ENCODE measurements at places on chromosomes 2 and 18.

- no peak for DNase-seq
Observed at GRCh38 chr2:200810998-200811332, 745 bp upstream of the BZW1 start.

DNA sequence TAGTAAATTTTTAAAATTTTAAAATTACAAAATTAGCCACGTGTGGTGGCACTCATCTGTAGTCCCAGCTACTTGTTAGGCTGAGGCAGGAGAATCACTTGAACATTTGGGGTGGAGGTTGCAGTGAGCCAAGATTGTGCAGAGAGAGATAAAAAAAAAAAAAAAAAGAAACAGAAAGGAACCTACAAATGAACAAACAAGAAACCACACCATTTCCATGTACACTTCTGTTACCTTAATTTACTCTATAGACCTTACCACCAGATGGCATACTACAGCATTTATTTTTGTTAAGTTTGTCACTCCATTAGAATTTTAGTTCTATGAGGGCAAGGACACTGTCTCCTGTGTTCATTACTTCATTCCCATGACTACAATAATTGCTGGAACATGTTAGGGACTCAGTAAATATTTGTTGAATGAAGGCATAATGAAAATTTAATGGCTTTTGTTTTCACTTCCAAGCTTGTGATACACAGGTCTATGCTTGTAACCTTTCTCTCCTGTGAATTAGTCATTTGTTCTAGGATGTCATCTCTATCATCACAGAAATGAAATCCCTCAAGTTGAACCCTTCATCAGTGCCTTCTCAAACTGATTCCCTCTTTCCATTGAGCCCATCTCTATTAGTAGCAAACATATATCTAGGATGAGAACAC, 76.0 kb downstream of the ARHGAP15 start:
- peak; percentile 30 for DNase-seq

DNA sequence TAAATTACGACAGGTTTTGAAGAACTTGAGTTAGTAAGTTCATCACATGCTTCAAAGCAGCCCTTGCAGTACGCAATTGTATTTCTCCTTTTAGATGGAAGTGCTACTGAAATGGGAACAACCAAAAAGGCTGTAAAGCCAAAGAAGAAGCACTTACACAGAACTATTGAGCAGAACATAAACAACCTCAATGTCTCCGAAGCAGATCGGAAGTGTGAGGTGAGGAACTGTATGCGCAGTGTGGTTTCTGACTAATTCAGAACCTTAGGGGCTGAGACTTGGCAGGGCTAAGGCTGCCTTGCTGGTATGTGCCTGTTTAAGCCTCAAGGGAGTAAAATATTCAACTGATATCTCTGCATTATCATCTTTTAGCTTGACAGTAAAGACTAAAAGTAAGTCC, 8.4 kb downstream of the NCAPH start:
- DNase-seq: no peak

- DNase-seq: no peak
Observed at GRCh38 chr2:223805008-223805407, 32.4 kb downstream of the AP1S3 start.

DNA sequence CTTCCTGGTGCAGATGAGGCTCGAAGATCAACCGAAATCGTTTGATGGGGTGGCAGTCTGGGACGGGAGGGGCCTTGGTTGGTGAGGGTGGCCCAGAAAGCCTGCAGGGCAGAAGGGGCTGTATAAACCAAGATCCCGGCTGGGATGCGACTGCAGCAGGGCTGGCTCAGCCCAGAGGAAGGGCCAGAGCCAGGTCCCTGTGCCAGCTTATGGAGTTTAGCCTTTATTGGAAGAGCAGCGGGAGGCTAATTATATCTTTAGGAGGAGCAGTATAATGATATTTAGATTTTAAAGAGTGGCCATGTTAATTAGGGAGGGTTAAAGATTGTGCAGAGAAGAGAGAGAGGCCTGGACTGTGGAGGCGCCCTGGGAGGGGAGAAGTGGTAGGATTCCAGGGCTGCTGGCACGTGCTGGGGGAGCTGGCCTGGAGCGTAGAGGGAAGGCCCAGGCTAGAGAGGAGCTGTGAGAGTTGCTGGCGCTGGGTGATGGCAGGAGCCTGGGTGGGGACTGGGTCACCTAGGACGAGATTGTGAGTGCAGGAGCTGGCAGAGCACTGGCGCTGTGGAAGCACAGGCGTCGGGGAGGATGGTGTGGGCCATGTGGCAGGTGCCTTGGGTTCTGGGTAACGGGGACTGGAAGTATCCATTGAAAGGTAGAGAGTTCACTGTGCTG, 25.1 kb downstream of the TRAF3IP1 start:
- DNase-seq: no peak

DNA sequence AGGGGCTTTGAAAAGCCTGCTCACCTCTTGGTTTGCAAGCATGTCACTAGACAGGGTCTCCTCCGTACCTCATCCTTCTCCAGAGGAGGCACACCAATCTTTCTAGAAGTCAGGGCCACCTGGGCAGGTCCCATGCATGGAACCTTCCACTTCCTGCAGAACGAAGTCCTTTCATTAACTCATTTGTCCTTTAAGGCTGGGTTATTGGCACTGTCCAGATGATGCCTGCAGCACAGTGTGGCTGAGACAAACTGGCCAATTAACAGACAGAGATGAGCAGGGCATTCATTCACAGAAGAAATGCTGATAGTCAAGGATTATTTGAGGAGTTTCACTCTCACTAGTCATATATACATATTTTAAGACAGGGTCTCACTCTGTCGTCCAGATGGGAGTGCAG, 245.3 kb downstream of the TFCP2L1 start:
- DNase-seq: no peak

DNA sequence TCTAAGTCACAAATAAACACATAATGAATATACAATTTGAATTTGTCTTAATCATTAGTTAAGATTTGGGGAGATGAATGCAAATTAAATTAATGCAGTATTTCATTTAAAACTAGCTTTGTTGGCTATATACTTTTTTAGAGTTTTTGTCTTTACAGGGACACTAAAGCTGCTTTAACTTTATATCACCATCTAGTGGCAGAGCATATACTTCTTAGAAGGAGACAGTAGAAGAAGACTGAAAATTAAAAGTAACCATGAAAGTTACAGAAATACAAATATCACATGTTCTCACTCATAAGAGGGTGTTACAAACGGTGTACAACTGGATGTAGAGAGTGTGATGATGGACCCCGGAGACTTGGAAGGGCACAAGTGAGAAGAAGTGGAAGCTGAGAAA, 268.3 kb upstream of the NETO1 start:
- peak; percentile 60 for DNase-seq

DNA sequence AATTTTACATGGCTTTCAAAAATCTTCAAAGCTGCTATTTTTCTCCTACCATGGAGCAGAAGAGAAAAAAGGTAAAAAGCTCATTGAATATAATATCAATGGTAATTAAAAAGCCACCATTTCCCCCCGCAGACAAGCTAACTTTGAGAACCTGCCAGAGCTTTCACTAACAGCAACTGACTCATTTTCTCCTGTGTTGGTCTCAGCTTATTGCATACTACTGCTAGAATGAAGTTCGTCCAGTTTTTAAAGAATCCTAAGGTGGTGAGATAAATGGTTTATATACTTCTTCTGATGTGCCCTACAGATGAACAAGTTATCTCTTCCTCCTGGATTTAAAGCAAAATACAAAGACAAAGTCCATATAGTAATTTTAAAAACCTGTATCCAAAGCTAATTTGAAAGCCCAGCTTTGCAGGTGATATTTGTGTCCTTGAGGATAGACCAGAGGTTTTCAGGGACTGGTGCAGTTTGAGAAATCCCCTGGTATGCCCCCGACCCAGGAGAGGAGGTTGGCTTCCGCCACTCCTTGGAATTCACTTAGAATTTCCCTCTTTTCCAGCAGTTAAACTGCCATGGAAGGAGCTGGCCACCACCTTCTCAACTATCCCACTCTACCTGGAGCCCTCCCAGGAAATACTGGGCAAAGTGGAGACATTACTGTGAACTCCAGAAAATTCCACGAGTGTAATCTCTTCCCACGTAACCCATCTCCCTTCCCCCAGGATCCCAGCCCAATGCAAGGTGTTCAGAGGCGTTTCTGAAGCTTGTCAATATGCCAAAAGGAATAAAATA, 17.5 kb downstream of the YPEL5 start:
- DNase-seq: peak; percentile 32

DNA sequence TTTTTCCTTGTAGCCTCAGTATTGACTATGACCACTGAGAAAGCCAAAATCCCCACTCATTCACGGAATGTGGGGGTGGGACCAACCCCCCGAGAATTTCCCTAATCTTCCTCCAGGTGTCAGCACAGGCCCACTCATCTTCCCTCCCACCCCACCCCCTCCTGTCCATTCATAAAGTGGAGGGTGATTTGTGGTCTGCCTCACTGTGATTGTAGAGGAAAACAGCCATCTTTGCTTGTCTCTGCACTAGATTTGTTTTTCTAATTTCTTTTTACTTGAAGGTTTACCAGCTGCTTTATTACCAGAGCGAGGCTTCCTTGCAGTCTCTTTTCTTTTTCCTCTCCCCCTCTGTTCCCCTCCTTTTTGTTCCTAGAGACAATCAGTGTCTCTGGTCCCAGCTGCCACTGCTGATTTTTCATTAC, 171.8 kb downstream of the ICOS start:
- peak; percentile 69 for DNase-seq

DNA sequence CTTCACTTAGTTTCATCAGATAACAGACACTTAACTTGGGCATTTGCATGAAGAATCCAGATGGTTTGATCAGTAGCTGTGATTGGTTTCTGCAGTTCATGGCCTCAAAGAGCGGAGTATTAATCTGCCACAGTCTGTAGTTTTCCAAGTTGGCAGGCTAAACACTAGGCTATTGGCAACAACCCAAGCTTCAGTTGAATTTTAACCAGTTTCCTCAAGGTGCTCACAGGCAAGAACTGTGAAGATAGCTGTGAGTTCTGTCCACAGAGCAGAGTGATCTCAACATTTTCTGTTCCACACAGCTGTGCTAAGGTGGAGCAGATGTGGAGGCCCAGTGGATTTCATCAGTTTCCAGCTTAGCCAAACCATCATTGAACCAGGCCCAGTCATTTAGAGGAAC, 469.5 kb upstream of the LINC00305 start:
- DNase-seq: no peak

DNA sequence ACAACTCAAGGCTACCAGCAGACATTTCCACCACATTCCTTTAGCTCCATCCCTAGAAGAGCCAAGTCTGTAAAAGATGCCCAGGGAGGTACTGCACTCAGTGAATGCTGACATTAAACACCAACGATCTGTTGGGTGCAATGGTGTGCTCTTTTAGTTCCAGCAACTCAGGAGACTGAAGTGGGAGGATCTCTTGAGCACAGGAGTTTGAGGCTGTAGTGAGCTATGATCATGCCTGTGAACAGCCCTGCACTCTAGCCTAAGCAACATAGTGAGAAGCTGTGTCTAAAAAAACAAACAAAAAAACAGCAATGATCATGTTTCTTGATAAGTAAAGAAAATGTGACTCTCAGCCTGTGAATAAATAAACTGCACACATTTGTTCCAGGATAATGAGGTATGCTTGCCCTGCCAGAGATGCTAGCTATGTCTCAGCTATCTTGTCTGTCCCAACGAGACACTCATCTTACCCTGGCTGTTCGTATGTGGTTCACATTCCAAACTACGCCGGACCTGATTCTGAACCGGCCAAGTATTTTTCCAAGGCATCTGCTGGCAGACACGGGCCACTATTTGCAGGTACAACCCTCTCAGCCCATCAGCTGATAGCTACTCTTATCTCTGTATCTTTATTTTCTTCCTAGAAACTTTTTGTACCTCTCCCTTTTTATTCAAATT, 21.8 kb downstream of the TMEM182 start:
- no peak for DNase-seq

DNA sequence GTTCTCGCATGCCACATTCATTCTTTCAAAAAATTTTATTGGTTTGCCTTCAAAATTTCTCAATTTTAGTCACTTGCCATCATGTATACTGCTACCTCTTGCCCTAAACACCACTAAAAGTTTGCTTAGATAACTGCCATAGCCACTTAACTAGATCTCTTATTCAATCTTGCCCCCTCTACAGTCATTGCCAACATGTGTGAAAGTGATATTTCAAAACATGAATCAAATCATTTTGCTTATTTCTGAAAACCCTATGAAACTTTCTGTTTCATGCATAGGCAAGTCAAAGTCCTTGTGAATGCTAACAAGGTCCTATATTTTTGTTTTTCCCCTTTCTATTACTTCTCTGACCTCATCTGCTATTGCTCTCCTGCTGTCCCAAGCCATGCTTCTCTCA, 397.1 kb downstream of the KCNJ3 start:
- no peak for DNase-seq

GRCh38 chr2:217271813-217272212, 411.9 kb upstream of the TNP1 start:
- DNase-seq: no peak

DNA sequence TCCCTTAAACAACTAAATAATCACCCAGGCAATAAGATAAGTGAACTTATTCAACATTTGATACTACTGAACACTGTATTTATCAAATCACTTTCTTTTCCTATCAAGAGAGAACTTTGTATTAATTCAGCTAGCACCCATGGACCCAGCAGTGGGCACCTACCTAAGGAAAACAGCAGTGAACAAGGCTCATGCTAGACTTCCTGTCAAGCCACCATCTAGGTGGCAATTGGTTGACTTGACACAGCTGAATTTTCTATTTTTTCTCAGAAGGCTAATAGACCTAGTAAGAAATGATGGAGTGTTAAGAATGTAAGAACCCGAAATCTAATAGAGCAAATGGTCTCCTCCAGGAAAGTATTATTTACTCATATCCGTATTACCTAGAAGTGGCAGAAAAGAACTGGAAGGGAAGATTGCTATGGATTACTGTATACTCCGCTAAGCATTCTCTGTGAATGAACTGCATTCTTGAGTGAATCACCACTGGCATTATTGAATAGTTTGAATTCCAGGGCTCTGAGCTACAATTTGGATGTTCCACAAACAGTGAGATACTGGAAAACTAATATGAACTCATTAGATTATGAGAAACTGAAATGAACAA, 988.2 kb upstream of the CDH2 start:
- no peak for DNase-seq

GRCh38 chr18:42028247-42028832, 73.3 kb downstream of the PIK3C3 start:
- peak; percentile 55 for DNase-seq

DNA sequence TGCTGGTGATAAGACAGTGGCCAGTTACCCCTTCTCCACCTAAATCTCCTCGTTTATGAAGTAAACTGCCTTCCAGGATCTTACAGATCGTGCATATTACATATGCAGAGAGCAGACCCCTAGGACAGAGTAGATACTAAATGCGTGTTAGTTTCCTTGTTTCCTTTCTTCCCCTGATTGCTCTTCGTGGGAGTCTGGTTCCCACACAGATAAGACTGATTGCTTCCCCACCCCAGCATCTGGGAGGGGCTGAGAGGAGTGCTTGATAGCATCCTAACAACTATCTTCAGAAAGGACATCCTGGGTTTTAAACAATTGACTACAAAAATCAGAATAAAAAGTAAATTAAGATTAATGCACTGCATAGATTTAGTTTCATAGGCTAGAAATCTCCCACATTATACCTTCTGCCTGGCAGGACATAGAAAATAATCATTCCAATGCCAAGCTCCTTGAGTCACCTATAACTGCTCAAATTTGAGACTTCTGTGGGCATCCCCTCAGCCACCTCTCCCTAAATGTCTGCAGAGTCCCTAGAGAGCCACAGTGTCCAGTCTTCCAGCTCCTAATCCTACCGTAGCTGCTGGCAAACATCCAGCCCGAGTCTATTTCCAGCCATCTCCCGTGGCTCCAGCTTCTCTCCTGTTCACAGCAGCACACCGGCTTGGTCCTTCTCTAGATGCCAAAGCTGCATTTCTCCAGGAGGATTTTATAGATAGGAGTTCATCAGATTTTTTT, 128.3 kb downstream of the LRRC30 start:
- DNase-seq: no peak

GRCh38 chr2:17182399-17182798, 335.8 kb downstream of the RAD51AP2 start:
- DNase-seq: no peak
